ENCODE measurements at places on chromosomes 5 and 9.

GRCh38 chr9:129569502-129570449 lies 51.1 kb downstream of the C9orf50 start:
- no peak for DNase-seq

- no peak for DNase-seq
Observed at GRCh38 chr9:98860871-98861293, 53.4 kb downstream of the GALNT12 start.

DNA sequence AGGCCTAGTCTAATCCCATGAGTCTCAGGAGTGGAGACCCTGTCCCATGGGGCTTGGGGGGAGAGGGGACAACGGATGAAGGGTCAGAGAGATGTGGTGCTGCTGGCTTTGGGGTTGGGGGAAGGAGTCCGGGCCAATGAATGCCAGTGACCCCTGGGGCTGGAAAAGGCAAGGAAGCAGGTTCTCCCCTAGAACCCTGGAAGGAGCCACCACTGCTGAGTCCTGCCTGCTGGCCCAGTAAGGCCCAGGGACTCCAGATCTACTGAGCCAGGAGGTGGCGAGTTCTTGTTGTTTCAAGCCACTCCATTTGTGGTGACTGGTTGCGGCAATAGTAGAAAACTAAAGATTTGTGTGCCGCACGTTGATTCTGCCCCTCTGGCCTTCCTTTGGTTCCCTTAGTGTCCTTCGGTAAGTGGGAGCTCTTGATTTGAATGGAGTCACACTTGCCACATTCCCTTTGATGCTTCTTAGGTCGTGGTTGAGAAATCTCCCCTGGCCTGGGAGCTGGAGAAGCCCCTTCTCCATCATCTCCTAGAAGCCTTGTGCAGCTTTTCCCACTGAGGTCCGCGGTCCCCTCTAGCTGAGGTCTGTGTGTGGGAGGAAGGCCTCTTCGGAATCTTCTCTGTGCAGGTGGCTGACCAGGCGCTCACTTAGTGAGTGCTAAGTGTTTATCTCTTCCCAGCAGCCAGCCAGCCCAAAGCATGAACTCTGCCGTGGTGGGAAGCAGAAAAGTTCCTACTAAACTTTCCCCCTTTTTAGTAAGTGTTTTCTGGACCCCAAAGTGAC lies 9.0 kb downstream of the FCN1 start:
- DNase-seq = no peak

DNA sequence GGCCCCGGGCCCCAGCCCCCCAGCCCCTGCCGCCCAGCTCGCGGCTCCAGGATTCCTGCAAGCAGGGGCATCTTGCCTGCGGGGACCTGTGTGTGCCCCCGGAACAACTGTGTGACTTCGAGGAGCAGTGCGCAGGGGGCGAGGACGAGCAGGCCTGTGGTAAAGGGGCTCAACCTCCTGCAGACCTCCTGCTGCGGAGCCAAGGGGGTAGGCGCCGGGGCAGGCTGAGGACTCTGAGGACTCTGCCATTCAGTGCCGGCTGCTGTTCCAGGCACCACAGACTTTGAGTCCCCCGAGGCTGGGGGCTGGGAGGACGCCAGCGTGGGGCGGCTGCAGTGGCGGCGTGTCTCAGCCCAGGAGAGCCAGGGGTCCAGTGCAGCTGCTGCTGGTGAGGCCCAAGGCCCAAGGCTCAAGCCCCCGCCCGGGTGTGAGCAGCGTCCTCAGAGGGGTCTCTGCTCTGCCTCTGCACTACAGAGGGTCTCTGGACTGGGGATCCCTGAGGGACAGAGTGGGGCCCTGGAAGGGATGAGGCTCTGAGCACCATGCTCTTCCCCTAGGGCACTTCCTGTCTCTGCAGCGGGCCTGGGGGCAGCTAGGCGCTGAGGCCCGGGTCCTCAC lies 3.4 kb downstream of the MAMDC4 start:
- DNase-seq = no peak
